ENCODE measurements at places on chromosomes 12 and 14. TPM values are rescaled to one million over a fixed set of nuclear protein-coding genes. Genes with fewer than 3 reads are reported as not detected.

The DPPA3 gene
- not detected for total RNA-seq

The GPD1 gene
- total RNA-seq: 1.2 TPM

The PTPN21 gene
- 22.8 TPM for total RNA-seq

The DEPDC4 gene
- total RNA-seq: 4.2 TPM

The NINJ2 gene
- 0.17 TPM for total RNA-seq

The CLEC1B gene
- not detected for total RNA-seq

The POTEG gene
- not detected for total RNA-seq

The CLEC12A gene
- not detected for total RNA-seq

The FOXM1 gene
- 49.9 TPM for total RNA-seq

The NGB gene
- 0.33 TPM for total RNA-seq

The TPH2 gene
- total RNA-seq: not detected

The B4GALNT1 gene
- total RNA-seq: 3.4 TPM

The CEBPE gene
- total RNA-seq: not detected

The KRT74 gene
- total RNA-seq: not detected

The HOXC4 gene
- total RNA-seq: 0.83 TPM

The OTX2 gene
- total RNA-seq: not detected

The P2RX7 gene
- total RNA-seq: 0.43 TPM

The RILPL1 gene
- 24.3 TPM for total RNA-seq

The ANKRD33 gene
- not detected for total RNA-seq

The MAP1LC3B2 gene
- total RNA-seq: 1.5 TPM

The SELPLG gene
- 0.48 TPM for total RNA-seq

The DNM1L gene
- 96.9 TPM for total RNA-seq

The SEL1L gene
- total RNA-seq: 64.3 TPM

The COCH gene
- not detected for total RNA-seq

The ADAMTS20 gene
- not detected for total RNA-seq

The SBNO1 gene
- 31.3 TPM for total RNA-seq

The CAPZA3 gene
- total RNA-seq: 0.17 TPM

The POLE2 gene
- 1.2 TPM for total RNA-seq

The DNAJC22 gene
- total RNA-seq: 0.14 TPM

The SERPINA10 gene
- not detected for total RNA-seq

The KRT72 gene
- total RNA-seq: not detected

The CLEC14A gene
- total RNA-seq: not detected

The KRT82 gene
- not detected for total RNA-seq

The CATSPERB gene
- total RNA-seq: 1.0 TPM

The BEST3 gene
- not detected for total RNA-seq

The GPR137C gene
- 0.17 TPM for total RNA-seq

The MEG3 gene
- 0.83 TPM for total RNA-seq

The ST8SIA1 gene
- total RNA-seq: 0.50 TPM

The OASL gene
- total RNA-seq: 0.66 TPM

The NPAS3 gene
- 0.33 TPM for total RNA-seq

The AVPR1A gene
- not detected for total RNA-seq

The COL2A1 gene
- total RNA-seq: 7.7 TPM

The GLT8D2 gene
- total RNA-seq: 20.0 TPM

The FBLN5 gene
- total RNA-seq: 5.7 TPM

The SNAPC1 gene
- 13.0 TPM for total RNA-seq

The SLC25A47 gene
- not detected for total RNA-seq

The NELL2 gene
- total RNA-seq: not detected

The LRRC10 gene
- total RNA-seq: not detected

The NEMF gene
- 61.8 TPM for total RNA-seq

The KLHDC1 gene
- total RNA-seq: 0.94 TPM

The LTA4H gene
- total RNA-seq: 110 TPM

The KRT6B gene
- 1,405 TPM for total RNA-seq

The ADCY4 gene
- 0.21 TPM for total RNA-seq

The GLIPR1 gene
- total RNA-seq: 92.4 TPM

The JAG2 gene
- 124 TPM for total RNA-seq

The PLEKHG3 gene
- 47.8 TPM for total RNA-seq

The CDCA3 gene
- 1.8 TPM for total RNA-seq

The SART3 gene
- total RNA-seq: 60.7 TPM

The PTPRO gene
- 0.21 TPM for total RNA-seq
